GM23338 (cell line): ENCODE measurements at places on chromosomes 1 and 21. TPM values are rescaled to one million over a fixed set of nuclear protein-coding genes. Genes with fewer than 3 reads are reported as not detected.
A peak's percentile ranks its signal among the peaks of the same experiment; 100 is the strongest.

GRCh38 chr1:19687414-19687813, 22.7 kb downstream of the HTR6 start:
- no peak for DNase-seq
- H3K4me1 ChIP-seq: peaks cover 11% of the 10 kb centered on the region
- H3K36me3 ChIP-seq: no peaks in the 10 kb centered on the region
- no peaks in the 10 kb centered on the region for H3K27me3 ChIP-seq
- H3K27ac ChIP-seq: no peak overlapping the region

DNA sequence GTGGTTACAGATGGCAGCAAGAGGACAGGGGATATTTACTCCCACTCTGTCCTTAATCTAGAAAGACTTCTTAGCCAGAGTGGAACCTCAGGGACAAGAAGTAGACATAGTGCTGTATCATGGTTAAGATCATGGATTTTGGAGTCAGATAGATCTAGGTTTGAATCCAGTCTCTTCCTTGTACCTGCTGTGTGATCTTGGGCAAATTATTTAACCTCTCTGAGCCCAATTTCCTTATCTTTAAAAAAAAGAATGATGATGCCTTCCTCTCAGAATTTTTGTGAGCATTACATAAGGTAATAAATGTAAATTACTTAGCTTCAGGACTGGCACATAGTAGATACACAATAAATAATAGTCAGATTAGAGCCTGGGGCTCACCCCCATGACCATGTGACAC, 78.4 kb downstream of the TAS1R2 start:
- H3K36me3 ChIP-seq: no peaks in the 10 kb centered on the region
- no peak for DNase-seq
- no peak overlapping the region for H3K27ac ChIP-seq
- H3K27me3 ChIP-seq: peaks cover 10% of the 10 kb centered on the region

GRCh38 chr1:112247036-112247597, 148.9 kb upstream of the CTTNBP2NL start:
- no peak overlapping the region for H3K27ac ChIP-seq
- H3K4me1 ChIP-seq: no peaks in the 10 kb centered on the region
- H3K36me3 ChIP-seq: no peaks in the 10 kb centered on the region
- H3K4me3 ChIP-seq: no peak overlapping the region
- DNase-seq: no peak
- no peaks in the 10 kb centered on the region for H3K27me3 ChIP-seq

RAB25 gene
- total RNA-seq: 21.3 and 30.0 TPM in 2 replicates

DNA sequence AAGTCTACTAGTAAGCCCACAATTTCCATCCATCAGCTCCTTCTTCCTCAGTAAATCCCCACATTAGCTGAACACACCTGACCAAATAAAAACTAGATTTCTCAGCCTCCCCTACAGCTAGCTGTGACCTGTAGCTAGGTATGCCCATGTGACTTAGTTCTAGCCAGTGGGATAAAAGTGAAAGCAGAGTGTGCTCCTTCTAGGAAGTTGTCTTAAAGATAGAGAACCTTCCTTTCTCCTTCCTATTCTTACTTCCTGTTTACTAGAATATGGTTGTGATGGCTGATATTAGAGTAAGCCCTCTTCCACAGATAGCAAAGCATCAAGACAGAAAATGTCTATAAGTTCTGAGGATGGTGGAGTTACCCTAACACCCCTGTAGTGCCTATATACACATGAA, 67.0 kb downstream of the PIK3R3 start:
- peak; percentile 17 for DNase-seq
- no peaks in the 10 kb centered on the region for H3K4me1 ChIP-seq
- H3K27me3 ChIP-seq: no peaks in the 10 kb centered on the region
- H3K27ac ChIP-seq: no peak overlapping the region
- H3K4me3 ChIP-seq: no peak overlapping the region
- H3K36me3 ChIP-seq: no peaks in the 10 kb centered on the region

GRCh38 chr1:63802109-63802508, 28.3 kb downstream of the ROR1 start:
- no peak overlapping the region for H3K27ac ChIP-seq
- H3K4me1 ChIP-seq: peaks cover 84% of the 10 kb centered on the region
- no peak for DNase-seq
- H3K4me3 ChIP-seq: no peak overlapping the region
- no peaks in the 10 kb centered on the region for H3K36me3 ChIP-seq

DNA sequence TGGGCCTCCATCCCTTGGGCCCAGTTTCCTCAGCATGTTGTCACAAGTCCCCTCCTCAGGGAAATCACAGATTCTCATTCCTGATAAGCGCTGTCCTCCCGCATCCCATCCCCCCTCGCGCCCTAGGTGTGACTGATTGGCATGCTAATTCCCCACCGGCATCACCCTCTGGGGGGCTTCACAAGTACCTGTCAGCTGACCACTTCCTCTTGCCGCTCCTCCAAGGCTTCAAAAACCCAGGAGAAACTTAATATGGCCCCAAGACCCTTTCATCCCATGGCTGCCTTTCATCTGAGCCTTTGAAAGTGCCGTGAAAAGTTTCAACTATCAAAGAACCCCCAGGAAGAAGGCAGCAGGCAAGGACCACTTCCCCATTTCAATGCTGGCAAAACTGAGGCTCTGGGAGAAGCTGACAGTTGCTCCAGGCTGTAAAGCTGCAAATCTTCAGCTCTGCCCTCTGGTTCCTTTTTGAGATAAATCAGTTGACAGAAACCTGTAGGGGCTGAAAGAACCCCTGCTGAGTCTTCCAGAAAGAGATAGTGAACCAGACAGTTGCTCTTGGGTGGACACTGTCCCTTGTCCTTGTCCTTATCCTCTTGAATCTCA, 12.8 kb upstream of the MIXL1 start:
- no peak overlapping the region; the same call in 1 of the 2 replicates for H3K27ac ChIP-seq
- H3K4me1 ChIP-seq: peaks cover 29% of the 10 kb centered on the region
- peak; percentile 60 for DNase-seq
- no peaks in the 10 kb centered on the region for H3K36me3 ChIP-seq
